ENCODE measurements at places on chromosomes 5 and 9. TPM values are rescaled to one million over a fixed set of nuclear protein-coding genes. Genes with fewer than 3 reads are reported as not detected.

Gene KLF9
- 14.4 TPM for total RNA-seq

Gene KCNMB1
- total RNA-seq, result 0.54 TPM

Gene DNM1
- total RNA-seq, result 2.9 TPM

Gene C6
- total RNA-seq, result not detected

Gene CSF1R
- not detected for total RNA-seq

Gene CFAP77
- not detected for total RNA-seq

Measured in endothelial cell of coronary artery (primary cell).